Dorsolateral prefrontal cortex (tissue), 122 donors: ENCODE measurements at places on chromosomes 4 and X. TPM values are rescaled to one million over a fixed set of nuclear protein-coding genes. Genes with fewer than 3 reads are reported as not detected.

Gene HSPA4L
- total RNA-seq = 58.1 TPM

Gene TRPC3
- total RNA-seq = 3.1 TPM

Gene DDX53
- total RNA-seq = not detected

Gene CLNK
- total RNA-seq = not detected

Gene LRP2BP
- 16.6 TPM for total RNA-seq

Gene ARHGAP6
- 3.3 TPM for total RNA-seq

Gene NSG1
- 197 TPM for total RNA-seq

Gene GYPE
- 0.93 TPM for total RNA-seq

Gene CSAG2
- not detected for total RNA-seq

Gene SLC9B1
- 2.3 TPM for total RNA-seq

Gene MAGEB1
- not detected for total RNA-seq

- peak; percentile 4 for DNase-seq
Observed at GRCh38 chr4:7424553-7425111, 10.1 kb downstream of the PSAPL1 start.

- no peak for DNase-seq
Observed at GRCh38 chrX:49186125-49187027, at the start of gene PRICKLE3. Gene PRICKLE3 (minus strand): TSS chrX:49186373. CDS start chrX:49186297, 76 bp downstream.

GRCh38 chrX:148498067-148498466 is 2.4 kb upstream of the AFF2 start:
- DNase-seq = no peak

DNA sequence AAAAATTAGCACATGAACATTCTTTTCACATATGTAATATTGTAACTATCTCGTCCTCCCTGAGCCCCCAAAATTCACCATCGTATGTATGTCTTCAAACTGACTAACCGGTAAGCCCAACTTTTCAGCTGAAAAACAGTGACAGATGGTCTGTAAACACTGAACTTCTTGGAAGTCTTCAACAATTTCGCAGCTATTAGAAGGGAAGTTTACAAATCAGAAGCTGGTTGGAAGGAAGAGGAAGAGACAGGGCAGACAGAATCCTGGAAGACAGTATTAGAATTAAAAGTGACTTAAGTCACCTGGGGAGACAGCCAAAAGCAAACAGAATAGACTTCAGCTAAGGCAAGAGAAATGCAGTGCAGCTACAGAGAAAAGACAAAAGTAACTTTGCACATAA is 858.4 kb downstream of the ADGRL3 start:
- DNase-seq = no peak

- no peak for DNase-seq
Observed at GRCh38 chr4:87525636-87526295, 3.4 kb downstream of the SPARCL1 start.

- DNase-seq = no peak
Observed at GRCh38 chrX:152905081-152905420, 7.2 kb downstream of the ZNF185 start.

GRCh38 chr4:75391489-75392166 is 122.6 kb downstream of the RCHY1 start:
- no peak for DNase-seq

DNA sequence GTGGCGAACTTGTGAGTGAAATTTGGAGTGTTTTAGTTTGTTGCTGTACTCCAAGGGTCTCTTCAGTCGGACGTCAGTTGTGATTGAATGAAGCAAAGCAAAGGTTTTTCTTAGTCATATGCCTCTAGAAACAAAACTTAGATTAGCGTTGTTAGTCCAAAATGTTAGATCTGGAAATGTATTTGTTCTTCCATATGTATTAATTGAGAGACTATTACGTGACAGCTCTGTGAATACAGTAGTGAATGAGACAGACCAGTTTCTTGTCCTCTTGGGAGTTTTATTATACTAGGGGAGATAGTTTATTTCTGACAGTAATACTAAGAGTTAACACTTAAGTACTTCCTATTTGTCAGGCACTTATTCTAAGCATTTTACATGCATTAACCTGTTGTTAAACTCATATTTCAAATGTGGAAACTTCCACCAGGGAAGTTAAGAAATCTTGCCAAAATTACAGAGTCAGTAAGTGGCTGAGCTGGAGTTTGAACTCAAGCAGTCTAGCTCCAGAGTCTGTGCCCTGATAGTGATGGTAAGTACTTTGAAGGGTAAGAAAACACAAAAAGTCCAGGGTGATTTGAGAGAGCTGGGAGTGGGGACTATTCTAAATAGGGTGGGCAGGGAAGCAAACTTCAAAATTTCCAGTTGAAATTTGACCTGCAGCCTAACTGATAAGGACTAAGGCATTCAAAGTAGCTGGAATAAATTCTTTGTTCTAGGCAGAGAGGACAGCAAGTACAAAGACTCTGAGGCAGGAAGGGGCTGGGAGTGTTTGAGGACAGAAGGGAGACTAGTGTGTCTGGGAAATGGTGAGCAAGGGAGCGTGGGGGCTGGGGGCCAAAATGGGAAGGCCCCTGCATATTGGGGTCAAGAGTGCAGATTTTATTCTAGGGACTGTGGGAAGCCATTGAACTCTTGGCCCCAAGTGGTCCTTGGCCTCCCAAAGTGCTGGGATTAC is 17.0 kb downstream of the ADD1 start:
- no peak for DNase-seq

DNA sequence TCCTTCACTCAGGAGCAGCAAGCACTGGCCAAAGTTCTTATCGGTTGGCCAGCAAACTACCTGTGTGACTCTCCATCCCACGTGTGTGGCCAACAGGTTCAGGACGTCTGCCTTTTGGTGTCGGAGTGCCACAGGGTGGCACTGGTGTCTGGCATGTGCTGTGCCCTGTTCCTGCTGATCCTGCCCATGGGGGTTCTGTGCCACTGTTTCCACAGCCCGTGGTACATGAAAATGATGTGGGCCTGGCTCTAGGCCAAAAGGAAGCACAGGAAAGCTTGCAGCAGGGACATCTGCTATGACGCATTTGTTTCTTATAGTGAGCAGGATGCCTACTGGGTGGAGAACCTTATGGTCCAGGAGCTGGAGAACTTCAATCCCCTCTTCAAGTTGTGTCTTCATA is 4.6 kb upstream of the TLR2 start:
- DNase-seq = no peak

DNA sequence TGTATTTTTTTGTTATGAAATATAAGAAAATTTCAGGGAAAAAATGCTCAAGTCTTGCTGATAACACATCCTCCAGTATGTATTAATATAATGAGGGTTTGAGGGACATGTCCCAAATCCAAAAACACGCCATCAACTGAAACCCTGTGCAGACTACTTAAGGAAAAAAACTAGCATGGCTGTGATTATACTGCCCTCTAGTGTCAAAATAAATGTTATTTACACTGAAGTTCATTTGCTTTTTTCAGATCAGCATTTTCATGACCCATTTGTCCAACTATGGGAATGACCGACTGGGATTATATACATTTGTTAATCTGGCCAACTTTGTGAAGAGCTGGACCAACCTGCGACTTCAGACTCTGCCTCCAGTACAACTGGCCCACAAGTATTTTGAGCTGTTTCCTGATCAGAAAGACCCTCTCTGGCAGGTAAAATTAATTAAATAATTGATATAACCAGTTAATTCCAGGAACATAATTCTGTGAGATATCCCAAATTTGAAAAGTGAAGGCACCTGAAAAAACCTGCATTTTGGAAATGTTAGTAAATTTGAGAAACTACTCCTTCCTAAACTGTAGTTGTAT is 128.5 kb downstream of the PRSS12 start:
- no peak for DNase-seq

DNA sequence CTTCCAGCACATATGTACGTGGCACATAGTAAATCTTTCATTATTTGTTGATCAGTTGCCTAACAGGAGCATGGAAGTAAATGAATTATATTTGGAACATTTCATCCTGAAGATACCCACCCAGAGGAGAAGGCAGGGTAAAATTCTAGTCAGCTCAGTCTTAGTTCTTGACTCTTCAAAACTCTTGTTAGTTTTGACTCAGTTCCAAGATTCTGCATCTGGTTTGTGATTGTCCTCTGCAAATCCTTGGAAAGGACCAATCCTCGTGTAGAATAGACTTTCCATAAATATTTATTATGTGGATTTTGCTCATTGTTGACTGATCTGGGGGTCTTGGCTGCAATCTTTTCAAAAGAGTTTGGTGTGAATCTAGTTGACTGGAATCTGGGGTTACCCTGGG is 257.5 kb upstream of the FAT1 start:
- no peak for DNase-seq
